ENCODE measurements at places on chromosomes 7 and 10. TPM values are rescaled to one million over a fixed set of nuclear protein-coding genes. Genes with fewer than 3 reads are reported as not detected.

CPA2 gene
- 0.44 TPM for total RNA-seq

DNA sequence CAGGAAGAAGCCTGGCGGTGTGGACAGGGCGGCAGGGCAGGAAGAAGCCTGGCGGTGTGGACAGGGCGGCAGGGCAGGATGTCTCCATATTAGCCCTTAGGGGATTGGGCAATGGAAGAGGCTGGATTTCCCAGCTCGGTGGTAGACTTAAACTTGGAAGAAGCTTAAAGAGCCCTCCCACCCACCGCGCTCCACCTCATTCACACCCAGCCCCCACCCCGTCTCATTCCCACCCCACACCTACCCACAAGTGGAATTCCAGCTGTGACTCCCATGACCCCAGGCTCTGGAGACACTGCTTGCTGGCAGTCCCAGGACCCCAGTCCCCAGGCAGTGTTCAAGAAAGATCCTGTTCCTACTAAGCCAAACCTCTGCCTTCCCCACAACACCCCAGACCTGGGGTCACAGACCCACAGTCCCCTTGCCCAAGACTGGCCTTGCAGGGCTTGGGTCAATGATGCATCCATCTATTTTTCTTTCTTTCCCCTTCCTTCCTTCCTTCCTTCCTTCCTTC lies 34.0 kb downstream of the SPDYE6 start:
- peaks cover 26% of the 10 kb centered on the region for H3K36me3 ChIP-seq
- H3K27ac ChIP-seq, result no peak overlapping the region
- peaks cover 7% of the 10 kb centered on the region for H3K4me1 ChIP-seq
- DNase-seq, result no peak
- no peak overlapping the region for H3K4me3 ChIP-seq

DNA sequence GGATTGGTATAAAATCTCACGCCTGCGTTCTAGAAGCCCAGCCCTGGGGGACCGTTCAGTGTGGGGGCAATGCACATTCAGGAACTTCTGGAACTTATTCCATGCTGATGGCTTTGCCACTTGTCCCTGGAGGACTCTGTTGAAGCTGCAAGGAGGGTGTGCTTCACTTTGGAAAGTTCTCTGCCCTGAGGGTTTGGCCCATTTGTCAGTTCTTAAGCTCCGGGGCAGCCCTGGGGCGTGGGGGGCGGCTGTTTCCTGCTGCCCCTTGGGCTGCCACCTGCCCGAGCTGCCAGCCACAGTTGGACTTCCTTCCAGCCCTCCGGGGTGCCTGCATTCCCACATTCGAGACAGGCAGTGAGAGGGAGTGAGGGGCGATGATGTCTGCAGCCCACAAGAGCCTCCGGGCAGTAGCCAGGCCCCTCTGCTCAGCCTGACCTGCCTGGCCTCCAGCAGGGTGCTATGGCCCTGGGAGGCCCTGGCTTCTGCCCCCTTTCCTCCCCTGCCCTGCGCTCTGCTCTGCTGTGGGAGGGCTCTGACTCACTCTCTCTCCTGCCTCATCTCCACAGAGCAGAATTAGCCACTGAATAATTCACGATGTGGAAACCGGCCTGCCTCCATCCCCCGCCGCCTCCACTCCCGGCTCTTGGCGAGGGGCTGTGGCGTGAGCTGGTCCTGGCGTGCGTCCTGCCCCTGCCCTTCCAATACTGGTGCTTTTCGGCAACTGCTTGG lies 1.9 kb downstream of the TTYH3 start:
- peak; percentile 62 for DNase-seq
- peak overlapping the region; percentile 97 for H3K27ac ChIP-seq
- peaks cover 80% of the 10 kb centered on the region for H3K4me1 ChIP-seq
- H3K4me3 ChIP-seq, result peak overlapping the region; percentile 84

GRCh38 chr7:159231017-159231416 lies 86.3 kb upstream of the VIPR2 start:
- H3K4me3 ChIP-seq, result no peak overlapping the region
- H3K27ac ChIP-seq, result no peak overlapping the region
- H3K27me3 ChIP-seq, result peaks cover 2% of the 10 kb centered on the region
- H3K36me3 ChIP-seq, result no peaks in the 10 kb centered on the region

DNA sequence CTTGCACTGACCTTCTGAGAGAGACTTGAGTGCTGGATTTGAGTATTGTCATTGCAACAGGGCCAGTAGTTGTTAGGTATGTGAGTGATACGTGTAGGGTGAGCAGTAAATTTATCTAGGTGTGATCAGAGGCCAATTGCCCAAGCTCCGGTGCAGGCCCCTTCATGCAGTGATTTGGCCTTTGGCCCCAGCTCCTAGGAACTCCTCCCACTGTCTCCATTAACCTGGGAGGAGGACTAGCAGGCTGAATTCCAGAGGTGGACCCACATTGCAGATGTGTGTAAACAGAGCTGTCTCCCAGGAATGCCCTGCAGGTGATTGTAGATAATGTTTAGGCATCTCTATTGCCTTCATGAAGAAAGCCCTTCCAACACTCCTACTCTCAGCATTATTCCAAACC lies 19.5 kb downstream of the TCF7L2 start:
- H3K27me3 ChIP-seq, result no peaks in the 10 kb centered on the region
- DNase-seq, result no peak
- H3K27ac ChIP-seq, result no peak overlapping the region
- peaks cover 38% of the 10 kb centered on the region for H3K36me3 ChIP-seq
- no peak overlapping the region for H3K4me3 ChIP-seq
- peaks cover 21% of the 10 kb centered on the region for H3K4me1 ChIP-seq

DNA sequence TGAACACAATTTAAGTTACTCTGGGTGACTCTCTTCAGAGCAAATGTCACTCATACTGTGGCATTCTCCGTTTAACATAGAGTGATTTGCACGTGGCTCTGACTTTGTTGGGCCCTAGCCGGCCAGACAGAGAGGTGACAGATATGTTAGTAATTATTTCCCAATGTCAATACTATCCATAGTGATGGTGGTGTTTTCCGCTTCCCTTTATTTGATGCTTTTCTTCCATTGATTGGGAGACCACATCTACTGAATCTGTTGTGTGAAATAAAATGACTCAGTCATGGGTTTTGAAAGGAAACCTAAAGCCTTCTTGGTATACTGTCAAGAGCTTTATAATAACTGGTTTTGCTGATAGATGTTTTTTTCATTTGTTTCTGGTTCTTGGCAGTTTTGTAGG lies 7.4 kb downstream of the AVL9 start:
- H3K27me3 ChIP-seq, result no peaks in the 10 kb centered on the region
- no peaks in the 10 kb centered on the region for H3K4me1 ChIP-seq
- no peaks in the 10 kb centered on the region for H3K36me3 ChIP-seq
- no peak overlapping the region for H3K27ac ChIP-seq

HOXA13 gene
- 0.40 TPM for total RNA-seq

BICC1 gene
- total RNA-seq, result 23.8 TPM

IGFBP3 gene
- total RNA-seq, result 301 TPM

DNA sequence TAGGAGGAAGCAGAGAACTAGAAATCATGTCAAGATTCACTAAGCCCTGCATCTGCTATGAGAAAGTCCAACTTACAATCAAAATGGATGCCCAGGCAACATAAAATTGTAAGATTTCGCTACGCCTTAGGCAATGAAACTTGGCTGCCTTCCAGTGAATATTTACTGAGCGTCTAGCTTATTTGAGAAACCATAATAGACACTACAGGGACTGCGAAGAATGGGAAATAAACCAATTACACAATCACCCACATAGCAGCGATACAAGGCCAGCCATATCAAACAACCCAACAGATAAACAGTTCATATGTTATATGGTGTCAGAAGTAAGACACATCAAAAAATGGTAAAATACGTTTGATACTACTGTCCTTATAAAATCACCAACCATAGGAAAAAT lies 545.0 kb upstream of the C7orf33 start:
- no peak overlapping the region for H3K4me3 ChIP-seq
- no peak for DNase-seq
- H3K36me3 ChIP-seq, result no peaks in the 10 kb centered on the region
- H3K4me1 ChIP-seq, result no peaks in the 10 kb centered on the region
- H3K27me3 ChIP-seq, result no peaks in the 10 kb centered on the region

DNA sequence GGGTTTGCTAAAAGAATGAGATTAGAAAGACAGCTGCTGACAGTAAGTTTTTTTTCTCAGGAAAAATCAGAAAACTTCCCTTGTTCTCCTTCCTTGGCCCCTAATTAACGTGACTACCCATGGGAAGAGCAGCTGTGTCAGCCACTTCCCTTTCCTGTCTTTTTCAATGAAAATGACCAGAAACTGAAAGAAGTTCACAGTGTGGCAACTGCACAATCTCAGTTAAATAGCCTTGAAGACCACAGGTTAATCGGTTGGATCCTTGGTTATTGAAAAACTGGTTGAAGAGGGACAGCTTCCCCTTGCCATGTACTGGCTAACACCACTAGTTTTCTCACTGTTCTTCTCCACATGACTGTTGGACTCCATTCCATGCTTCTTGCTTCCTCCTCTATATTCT lies 148.8 kb upstream of the AGR3 start:
- H3K27me3 ChIP-seq, result no peaks in the 10 kb centered on the region
- H3K36me3 ChIP-seq, result no peaks in the 10 kb centered on the region
- H3K27ac ChIP-seq, result no peak overlapping the region
- no peak overlapping the region for H3K4me3 ChIP-seq
- H3K4me1 ChIP-seq, result no peaks in the 10 kb centered on the region
- peak; percentile 58 for DNase-seq

DNA sequence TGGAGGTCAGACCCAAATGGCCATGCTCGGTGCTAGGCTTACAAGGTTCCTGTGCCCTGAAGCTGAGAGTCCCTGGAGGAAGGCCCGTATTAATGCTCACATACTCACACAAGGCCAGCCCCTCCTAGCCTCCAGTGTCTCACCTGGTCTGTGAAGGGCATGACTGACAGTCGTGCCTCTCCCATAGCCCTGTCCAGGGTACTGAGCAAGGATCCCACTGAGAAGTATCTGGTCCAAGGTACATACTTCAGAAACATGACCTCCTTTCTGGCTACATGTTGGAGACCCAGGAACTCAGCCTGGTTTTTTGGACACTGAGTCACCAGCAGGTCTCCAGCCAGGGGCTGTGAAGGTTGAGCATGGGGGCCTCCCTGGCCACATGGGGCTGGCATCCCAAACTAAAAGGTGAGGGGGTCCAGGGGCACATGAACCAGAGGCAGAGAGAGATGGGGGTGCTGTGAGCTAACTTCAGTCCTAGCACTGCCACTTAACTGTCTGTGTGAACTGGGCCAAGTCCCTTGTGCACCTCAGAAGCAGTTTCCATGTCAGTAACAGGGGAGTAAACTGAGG lies 17.6 kb upstream of the RASGEF1A start:
- no peak for DNase-seq
- H3K4me1 ChIP-seq, result no peaks in the 10 kb centered on the region
- peaks cover 14% of the 10 kb centered on the region for H3K27me3 ChIP-seq
- H3K4me3 ChIP-seq, result no peak overlapping the region
- H3K36me3 ChIP-seq, result no peaks in the 10 kb centered on the region
- H3K27ac ChIP-seq, result no peak overlapping the region

GRCh38 chr10:77667426-77668324 lies 30.1 kb upstream of the KCNMA1 start:
- H3K27ac ChIP-seq, result no peak overlapping the region
- no peaks in the 10 kb centered on the region for H3K4me1 ChIP-seq
- no peak for DNase-seq
- H3K36me3 ChIP-seq, result no peaks in the 10 kb centered on the region

- no peaks in the 10 kb centered on the region for H3K4me1 ChIP-seq
- no peak for DNase-seq
- no peaks in the 10 kb centered on the region for H3K36me3 ChIP-seq
- no peaks in the 10 kb centered on the region for H3K27me3 ChIP-seq
Measured at GRCh38 chr10:200405-200804, 65.2 kb downstream of the ZMYND11 start.

CALHM1 gene
- not detected for total RNA-seq

UPK3BL1 gene
- total RNA-seq, result 7.3 TPM

Measured in muscle of leg (tissue), 16 donors.